K562 (cell line): ENCODE measurements at places on chromosomes 5 and 9.

DNA sequence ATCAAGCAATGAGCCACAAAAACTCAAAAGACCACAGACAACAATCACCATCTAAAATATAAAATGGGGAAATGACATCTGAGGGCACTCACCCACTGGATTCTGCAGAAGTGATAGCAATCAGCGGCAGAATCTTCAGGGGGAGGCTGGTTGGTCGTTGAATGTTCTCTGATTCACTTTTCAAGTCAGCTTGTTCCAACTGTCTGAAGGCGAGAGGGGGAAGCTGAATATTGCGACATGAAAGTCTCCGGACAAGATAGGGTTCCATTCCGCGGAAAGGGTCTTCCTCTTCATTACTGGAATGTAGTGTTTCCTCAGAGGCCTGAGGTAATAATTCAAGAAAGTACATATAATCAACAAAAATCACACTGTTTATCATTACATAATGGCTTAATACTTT, 94.9 kb upstream of the PDE4D start:
- DNase-seq, result no peak

DNA sequence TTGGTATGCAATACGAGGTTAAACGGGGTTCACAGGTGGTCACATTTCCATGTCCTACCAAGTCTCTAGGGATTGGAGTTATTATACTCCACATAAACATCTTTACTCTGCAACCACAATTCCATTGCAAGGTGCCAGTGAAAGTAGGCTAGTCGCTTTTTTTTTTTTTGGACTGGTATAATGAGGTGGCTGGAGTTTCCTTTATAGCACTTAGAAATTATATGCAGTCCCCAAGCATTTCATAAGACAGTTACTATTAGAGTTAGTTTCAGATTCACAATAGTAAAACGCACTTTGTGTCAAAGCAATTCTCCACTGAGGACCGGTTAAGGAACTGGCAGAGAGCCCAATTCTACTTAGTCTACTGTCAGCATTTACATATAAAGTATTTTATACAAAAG, 1.4 kb downstream of the MEF2C start:
- no peak for DNase-seq

- no peak for DNase-seq
These were observed 40.9 kb downstream of the VAV2 start for GRCh38 chr9:133951265-133951664.

DNA sequence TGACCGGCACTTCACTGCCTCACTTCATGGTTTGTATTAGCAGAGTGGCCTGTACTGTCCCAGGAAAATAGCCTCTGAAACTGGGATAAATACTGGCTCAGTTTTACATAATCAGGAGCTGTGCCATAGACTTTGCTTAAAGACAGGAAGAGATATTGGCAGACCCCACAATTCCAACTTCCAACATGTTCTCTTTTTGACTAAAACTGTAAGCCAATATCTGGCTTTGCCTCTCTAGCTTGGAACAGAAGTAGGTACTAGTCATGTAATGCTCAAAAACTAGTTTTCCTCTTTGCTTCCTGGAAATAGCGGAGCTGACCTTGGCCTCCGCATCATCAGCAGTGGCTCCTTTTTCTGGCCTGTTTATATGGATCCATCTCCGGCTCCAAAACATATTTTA, 276.9 kb downstream of the CDH9 start:
- no peak for DNase-seq

DNA sequence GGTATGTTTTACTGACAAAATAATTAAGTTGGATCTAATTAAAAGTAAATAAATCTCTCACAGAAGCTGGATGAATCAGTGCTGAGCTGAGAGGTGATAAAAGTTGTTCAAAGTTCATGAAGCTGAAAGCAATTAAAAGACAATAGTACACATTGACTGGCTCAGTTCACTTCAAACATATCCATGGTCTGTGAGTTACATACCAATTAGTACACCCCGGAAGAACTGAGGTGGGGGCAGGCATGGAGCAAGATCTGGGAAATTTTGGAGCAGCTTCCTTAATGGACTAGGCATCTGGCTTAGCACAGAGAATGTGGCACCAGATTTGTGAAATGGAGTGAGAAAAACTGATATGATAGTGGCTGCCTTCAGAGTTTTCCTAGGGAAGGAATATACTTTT, 152.7 kb downstream of the ATP10B start:
- no peak for DNase-seq

GRCh38 chr9:76456202-76456926, 2.6 kb upstream of the GCNT1 start:
- peak; percentile 30 for DNase-seq

DNA sequence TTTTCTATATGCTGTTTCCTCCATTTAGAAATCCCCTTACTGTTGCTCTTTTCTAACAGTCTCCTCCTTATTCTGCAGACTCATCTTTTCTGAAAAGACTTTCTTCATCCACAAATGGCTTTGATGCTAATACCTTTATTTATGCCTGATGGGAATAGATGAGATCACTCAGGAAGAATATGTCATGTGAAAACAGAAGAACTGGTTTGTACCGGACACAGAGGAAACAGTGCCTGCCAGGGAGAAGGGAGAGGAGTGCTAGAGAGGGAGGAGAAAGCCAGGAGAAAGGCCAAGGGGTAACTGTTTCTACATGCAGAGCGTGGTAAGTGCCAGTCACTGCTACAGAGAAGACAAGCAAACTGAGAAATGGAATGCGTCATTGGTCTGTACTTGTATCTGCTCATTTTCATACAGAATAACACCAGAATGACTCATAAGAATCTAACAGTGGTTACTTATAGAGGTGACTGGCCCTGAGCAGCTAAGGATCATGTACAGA, 45.9 kb upstream of the PJA2 start:
- no peak for DNase-seq

DNA sequence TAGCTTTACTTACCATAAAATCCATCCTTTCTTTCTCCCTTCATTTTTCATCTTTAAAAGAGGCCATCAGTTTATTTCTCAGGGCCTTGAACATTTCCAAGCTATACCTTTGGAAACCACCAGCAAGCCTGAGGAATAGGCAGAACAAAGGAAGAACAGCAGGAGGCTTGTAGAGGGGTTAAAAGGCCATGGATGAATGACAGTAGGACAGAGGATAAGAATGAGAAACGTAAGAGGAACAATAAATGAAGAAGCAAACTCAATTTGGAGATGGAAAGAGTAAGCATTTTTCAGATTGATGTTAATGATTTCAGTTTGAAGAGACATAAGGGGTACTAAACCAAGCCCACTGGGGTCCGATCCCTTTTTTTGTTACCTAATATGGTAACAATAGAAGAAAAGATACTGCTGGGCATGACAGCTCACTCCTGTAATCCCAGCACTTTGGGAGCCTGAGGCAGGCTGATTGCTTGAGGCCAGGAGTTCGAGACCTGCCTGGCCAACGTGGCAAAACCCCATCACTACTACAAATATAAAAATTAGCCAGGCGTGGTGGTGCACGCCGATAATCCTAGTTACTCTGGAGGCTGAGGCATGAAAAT, 106.6 kb upstream of the NMUR2 start:
- DNase-seq, result no peak

DNA sequence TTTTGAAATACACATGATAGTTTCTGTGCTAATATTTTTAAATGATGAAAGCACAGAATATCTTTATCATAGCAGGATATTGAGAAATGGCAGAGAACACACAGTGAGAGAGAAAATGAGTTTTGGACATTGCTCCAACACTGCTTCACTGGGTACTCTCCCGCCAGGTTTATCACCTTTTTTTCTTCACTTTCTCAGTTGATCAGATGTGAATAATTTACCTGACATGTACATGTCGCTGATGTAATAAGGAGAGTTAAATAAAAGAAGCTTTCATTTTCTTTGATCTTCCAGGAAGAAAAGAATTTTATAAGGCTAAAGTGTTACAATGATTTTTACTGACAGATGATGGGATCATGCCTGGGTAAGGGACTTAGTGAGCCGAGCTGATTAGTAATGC, 134.5 kb downstream of the ALDH1A1 start:
- DNase-seq, result no peak

GRCh38 chr9:77848897-77849296, 182.7 kb downstream of the GNAQ start:
- DNase-seq, result no peak

DNA sequence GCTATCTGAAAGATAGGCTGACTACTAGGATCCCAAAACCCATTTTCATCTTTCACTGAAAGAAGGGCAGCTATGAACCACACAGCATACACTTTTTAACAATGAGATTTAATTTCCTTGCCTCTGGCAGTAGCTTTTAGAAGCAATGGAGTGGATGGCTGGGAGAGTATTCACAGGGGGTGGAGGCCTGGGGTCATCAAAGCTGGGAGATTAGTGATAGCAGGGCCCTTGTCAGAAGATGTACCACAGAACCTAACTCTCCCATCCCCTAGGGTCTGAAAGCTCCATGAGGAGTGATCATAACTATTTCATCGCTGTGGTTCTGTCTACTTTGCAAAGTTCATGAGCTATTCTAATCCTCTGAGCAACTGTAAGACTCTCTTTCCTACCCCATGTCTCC, 332.2 kb downstream of the PRELID2 start:
- no peak for DNase-seq

- DNase-seq, result no peak
These were observed 10.9 kb upstream of the RNF145 start for GRCh38 chr5:159220206-159220605.

- DNase-seq, result no peak
These were observed 743.9 kb upstream of the SEMA6A start for GRCh38 chr5:117318528-117318927.

DNA sequence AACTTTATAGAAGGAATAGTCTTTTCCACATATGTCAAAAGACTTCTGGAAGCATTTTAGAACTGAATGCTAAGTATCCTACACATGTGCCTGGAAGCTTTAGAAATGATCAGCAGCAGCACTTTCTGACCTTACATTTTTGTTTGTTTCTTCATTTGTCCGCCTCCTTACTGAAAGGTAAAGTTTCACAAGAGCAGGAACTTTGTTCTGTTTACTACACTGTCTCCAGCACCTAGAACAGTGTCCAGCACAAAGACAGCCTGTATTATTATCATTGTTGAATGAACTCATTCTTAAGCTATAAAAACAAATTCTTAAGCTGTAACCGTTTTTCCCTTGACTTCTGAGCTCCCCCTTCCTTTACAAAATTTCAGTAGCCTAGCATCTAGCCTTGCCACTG, 14.8 kb downstream of the PIP5K1B start:
- DNase-seq, result no peak

DNA sequence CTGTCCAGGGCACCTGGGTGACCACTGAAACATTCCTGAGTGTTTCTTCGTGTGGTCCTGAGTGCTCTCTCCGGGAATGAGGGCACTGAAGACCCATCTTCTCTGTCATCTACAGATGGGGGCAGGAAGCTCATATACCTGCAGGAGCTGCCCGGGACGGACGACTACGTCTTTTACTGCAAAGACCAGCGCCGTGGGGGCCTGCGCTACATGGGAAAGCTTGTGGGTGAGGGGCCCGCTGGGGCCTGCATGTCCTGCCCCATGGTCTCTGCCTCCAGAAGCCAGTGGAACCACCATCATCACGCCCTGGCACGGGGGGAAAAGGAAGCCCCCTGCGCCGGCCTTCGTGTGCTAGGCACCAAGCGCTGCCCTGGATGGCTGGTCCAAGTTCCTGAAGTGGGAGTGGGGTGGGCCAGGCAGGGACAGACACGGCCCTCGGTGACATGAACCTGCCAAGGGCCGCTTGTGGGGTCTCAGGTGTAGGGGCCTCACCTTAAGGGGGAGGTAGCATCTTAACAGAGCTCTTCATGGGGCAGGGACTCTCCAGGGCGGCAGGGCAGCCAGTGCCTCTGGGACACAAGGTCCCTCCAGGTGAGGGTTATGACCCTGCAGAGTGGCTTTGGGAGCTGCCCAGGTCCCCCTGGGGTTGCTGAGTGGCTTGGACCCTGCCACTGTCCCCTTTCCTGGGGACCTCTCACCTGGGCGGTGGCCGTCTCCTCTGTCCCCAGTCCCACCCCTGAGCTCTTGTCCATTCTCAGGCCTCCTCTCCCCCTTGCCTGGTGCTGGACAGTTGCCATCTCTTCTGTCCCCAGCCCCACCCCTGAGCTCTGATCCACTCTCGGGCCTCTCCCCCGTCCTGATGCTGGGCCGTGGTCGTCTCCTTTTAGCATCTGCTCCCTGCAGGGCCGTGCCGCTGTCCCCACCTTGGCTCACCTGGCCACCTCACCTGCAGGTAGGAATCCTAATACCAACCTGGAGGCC, 2.1 kb downstream of the OBP2A start:
- no peak for DNase-seq

- no peak for DNase-seq
These were observed 116.4 kb upstream of the FST start for GRCh38 chr5:53364061-53364460.

- no peak for DNase-seq
These were observed 85.9 kb downstream of the RAI14 start for GRCh38 chr5:34742061-34742460.

- no peak for DNase-seq
These were observed 214.1 kb upstream of the MEF2C start for GRCh38 chr5:89097103-89097502.

GRCh38 chr5:176412517-176413254, 3.7 kb downstream of the CLTB start:
- peak; percentile 4 for DNase-seq

- no peak for DNase-seq
These were observed 46.1 kb upstream of the RIC1 start for GRCh38 chr9:5582835-5583195.

DNA sequence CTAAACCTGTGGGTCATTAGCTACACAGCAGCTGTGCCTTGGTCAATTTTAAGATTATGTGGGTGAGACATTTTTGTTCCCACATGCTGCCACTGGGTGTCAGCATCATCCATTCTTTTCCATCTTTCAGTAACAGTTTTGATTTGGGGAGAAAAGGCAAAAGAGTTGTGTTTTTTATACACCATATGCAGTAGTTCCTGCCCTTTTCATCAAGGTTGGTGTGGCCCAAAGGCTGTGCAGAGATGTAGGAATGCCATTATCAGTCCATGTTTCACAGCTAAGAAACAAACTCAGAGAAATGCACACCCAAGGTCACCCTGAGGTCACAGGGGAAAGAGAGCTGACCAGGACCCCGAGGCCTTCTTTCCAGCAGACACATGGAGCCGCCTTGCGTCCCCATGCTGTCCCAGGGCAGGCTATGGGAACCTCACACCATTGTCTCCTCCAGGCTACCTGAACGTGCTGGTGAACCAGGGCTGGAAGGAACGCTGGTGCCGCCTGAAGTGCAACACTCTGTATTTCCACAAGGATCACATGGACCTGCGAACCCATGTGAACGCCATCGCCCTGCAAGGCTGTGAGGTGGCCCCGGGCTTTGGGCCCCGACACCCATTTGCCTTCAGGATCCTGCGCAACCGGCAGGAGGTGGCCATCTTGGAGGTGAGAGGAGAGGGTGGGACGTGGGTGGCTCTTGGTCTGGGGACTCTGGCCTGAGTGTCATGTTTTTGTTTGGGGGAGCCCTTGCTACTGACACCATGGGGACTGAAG, 27.8 kb upstream of the GRPEL2 start:
- DNase-seq, result peak; percentile 67
